NCI-H526 treated with DMSO at 0.1 percent for 48 hours (cell line): ENCODE measurements at places on chromosomes 1 and 21.

DNA sequence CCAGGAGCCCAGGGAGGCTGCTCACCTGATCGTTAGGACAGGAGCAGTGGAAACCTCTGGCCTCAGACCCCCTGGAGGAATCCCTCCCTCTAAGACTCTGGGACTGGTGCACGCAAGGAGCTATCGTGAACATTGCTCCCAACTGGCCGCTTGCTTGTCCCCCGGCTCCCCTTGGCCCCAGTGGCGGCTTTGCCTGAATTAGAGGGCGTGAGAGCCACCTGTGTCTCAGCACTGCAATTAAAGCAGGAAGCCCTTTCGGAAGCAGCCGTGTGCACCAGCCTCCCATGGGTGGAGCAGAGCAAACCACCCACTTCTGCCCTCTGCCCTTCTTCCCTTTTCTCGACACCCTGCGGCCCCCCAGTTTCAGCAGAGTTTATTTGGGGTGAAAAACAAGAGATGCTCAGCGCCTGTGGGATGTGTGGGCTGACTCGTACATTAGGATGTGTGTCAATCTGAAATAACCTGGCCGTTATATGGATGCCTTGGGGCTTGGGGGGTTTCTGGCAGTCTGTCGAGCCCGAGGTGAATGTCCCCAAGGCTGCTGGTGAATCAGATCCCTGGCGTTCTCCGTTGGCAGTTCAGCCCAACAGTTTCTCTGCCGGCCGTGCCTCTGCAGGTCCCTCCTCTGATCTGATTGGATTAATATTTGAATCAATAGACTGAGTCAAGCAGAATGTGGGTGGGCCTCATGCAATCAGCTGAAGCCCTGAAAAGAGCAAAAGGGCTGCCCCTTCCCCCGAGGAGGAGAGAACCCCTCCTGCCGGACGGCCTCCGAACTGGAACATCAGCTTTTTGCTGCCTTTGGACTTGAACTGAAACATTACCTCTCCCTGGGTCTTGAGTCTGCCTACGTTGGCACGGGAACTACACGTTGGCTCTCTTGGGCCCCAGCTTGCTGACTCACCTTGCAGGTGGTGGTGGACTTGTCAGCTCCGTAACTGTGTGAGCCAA lies 7.3 kb upstream of the UMODL1 start:
- DNase-seq, result peak; percentile 11

- no peak for DNase-seq
Observed at GRCh38 chr1:78619446-78619802, 824 bp upstream of the IFI44L start.

GRCh38 chr1:43541721-43542401 lies 11.2 kb downstream of the PTPRF start:
- no peak for DNase-seq

GRCh38 chr21:44299085-44299457 lies 782 bp upstream of the PFKL start:
- DNase-seq, result no peak

DNA sequence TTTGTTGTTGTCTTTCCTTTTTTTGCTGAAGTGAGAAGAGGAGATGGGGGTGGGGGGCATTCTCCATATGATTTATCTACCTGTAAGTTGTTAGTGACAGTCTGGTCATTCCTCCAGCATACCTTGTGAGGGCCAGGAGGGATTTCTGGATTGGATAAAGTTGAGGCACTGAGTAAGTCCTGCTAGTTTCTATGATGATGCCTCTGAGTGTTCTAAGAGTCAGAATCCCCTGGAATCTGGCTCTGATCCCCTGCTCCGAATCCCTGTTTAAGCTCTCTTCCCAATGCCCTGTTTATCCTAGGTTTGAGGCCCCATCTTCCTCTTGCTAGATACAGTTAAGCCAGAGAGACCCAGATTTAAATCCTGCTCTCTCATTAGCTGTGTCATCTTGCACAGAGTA lies 83.2 kb upstream of the HOOK1 start:
- DNase-seq, result no peak

- DNase-seq, result no peak
Observed at GRCh38 chr21:17613242-17613676, 558 bp upstream of the BTG3 start.

DNA sequence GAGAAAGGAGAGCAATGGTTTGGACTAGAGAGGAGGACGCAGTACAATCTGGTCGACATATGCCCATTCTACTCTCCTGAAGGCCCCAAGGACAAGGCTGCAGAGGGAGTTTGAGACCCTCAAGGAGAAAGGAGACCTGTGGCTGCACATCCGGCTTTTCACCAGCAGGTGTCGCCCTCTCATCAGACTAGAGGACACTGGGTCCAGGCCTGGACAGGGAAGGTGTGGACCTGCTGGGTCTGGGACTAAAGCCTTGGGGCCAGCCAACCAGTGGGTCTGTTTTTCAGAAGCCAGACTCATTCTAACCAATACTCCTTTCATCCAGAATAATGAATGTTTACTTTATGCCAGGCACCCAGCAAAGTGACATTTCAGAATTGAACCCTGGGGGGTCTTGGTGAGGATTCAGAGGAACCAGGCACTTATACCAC lies 5.0 kb downstream of the SRARP start:
- DNase-seq, result peak; percentile 25

DNA sequence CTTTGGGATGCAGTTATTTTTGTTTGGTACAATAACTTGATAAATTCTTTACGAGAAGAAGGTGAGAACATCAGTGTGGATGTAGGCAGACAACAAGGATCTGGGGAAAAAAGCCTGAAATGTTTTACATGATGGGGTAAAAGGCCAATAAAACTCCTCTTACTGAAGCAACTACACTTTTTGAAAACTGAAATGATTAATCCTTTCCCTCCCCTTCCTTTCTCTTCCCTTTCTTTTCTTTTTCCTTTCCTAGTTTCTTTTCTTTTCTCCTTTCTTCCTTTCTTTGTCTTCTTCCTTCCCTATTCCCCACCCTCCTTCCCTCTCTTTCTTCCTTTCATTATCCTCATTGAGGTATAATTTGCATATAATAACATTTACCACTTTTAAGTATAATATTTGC lies 24.6 kb downstream of the F5 start:
- no peak for DNase-seq

GRCh38 chr1:25766721-25767436 lies 33.1 kb upstream of the SELENON start:
- no peak for DNase-seq

DNA sequence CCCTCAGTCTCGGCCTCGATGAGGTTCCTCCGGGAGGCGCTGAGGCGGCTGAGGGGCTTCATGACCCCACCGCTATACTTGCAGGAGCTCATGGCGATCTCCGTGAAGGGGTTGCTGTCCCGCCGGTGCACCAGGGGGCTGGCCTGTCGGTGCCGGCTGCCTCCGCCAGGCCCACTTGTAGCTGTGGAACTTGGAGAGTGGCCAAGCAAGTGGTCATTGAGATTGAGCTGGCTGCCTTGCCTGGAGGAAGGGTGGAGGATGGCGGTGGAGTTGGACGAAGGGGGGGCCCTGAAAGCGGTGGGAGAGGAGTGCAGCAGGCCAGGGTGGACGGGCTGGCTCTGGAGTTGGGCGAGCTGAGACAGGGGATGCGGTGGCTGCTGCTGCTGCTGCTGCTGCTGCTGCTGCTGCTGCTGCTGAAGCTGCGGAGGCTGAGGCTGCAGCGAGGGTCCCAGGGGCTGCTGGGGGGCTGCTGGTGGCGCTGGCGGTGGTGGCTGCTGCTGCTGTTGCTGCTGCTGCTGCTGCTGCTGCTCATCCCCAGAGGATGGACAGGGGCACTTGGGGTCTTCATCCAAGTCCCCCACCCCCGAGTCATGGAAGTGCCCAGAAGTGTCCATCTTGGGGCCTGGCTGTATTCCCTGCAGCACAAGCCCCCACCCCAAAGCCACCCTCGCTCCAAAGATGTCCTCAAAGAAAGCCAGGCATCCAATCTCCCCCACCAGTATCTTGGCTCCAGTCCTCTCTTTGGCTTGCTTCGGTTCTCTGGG lies 548 bp downstream of the KCNN3 start:
- no peak for DNase-seq

DNA sequence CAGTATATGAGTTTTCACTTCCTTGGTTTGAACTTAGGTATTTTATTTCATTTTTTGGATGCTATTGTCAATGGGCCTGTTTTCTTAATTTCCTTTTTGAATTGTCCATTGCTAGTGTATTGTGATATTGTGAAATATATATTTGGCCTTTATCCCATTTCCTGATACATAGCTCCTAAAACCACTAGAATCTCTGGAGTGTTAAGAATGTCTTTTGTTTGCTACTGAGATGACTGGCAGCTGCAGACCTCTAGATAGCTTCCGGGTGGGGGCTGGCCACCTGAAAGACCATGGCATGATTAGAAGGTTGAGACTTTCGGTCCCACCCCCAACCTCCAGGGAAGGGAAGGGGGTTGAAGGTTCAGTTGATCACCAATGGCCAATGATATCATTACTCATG lies 245.4 kb downstream of the KCNJ6 start:
- DNase-seq, result no peak

DNA sequence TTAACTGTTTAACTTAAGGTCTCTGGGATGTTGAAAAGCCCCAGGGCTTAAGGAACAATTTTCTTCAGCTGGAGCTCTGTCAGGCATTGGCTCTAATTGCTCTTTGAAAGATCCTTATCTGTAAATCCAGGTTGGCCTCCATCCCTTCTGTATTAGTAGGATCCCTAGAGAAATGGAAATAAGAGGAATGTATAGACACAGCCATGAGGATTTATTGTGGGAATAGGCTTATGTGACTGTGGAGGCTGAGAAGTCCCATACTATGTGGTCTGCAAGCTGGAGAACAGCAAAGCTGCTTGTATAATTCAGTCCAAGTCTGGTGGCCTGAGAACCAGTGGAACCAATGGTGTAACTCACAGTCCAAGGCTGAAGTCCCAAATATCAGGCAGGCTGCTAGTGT lies 47.6 kb upstream of the VAV3 start:
- DNase-seq, result no peak

- DNase-seq, result no peak
Observed at GRCh38 chr1:93757256-93758036, 75.8 kb upstream of the BCAR3 start.

GRCh38 chr1:211579440-211580302 lies 710 bp upstream of the SLC30A1 start:
- peak; percentile 66 for DNase-seq

- DNase-seq, result no peak
Observed at GRCh38 chr1:24427545-24427862, 11.9 kb downstream of the NIPAL3 start.

DNA sequence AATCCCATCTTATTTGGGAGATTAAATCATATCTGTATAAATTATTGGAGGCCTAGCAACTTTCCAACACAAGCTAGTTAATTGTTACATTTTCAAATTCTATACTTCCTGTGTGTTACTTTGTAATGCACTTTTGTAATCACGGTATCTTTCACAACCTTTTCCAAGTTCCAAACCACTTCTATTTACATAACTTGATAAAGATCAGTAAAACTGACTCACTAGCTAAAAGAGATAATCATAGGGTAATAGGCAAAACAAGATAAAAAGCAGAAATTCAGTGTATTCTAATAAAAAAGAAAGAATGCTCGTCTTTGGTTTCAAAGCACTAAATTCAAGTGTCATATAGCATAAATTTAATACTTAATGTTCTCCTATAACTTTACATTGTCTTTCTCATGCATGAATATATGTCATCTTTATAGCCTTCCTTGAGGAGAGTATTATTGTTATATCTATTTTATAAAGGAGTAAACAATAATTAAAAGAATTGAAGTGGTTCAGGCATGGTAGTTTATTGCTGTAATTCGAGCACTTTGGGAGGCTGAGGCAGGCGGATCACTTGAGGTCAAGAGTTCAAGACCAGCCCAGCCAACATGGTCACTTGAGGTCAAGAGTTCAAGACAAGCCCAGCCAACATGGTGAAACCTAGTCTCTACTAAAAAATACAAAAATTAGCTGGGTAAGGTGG lies 66.4 kb downstream of the RGS13 start:
- DNase-seq, result no peak

GRCh38 chr1:173134029-173134428 lies 73.1 kb downstream of the TNFSF4 start:
- peak; percentile 98 for DNase-seq

GRCh38 chr1:225228871-225229303 lies 199.0 kb downstream of the LBR start:
- DNase-seq, result no peak

- no peak for DNase-seq
Observed at GRCh38 chr1:6614019-6614928, 743 bp downstream of the PHF13 start.

GRCh38 chr1:2506007-2506860 lies 20.2 kb downstream of the PANK4 start:
- DNase-seq, result no peak

DNA sequence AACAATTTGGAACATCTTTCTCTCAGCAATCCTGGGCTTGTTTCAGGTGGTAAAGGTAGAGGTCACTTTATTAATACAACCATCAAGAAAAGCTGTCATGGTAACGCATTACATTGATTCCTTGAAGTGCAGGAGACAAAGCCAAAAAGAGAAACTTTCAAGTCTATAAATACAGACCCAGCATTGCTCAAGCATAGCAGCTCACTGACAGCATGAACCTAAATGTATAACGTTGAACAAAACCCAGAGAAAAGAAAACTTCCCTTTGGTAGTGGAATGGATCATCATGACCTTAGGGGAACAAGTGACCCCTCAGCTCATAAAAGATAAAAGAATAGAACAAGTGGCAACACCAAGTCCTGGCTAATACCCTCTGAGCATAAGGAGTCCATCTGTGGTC lies 332.2 kb downstream of the NTNG1 start:
- DNase-seq, result no peak

- DNase-seq, result no peak
Observed at GRCh38 chr1:201090541-201090940, 21.7 kb downstream of the CACNA1S start.

DNA sequence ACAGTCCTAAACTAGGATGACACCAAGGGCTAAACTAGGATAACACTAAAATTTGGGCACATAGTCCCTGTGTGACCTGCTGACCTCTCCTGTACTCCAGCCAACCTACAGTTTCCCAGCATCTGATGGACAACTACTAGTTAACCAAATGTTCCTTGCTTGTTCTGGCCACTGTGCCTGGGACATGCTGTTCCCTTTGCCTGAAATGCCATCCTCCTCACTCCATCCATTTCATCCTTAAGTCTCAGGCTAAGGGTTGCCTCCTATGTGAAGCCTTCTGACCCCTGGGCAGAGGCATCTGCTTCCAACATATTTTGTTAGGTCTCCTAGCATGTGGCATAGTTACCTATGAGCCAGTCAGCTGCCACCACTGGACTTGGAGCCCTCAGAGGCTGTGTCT lies 204.9 kb upstream of the JUN start:
- DNase-seq, result no peak

DNA sequence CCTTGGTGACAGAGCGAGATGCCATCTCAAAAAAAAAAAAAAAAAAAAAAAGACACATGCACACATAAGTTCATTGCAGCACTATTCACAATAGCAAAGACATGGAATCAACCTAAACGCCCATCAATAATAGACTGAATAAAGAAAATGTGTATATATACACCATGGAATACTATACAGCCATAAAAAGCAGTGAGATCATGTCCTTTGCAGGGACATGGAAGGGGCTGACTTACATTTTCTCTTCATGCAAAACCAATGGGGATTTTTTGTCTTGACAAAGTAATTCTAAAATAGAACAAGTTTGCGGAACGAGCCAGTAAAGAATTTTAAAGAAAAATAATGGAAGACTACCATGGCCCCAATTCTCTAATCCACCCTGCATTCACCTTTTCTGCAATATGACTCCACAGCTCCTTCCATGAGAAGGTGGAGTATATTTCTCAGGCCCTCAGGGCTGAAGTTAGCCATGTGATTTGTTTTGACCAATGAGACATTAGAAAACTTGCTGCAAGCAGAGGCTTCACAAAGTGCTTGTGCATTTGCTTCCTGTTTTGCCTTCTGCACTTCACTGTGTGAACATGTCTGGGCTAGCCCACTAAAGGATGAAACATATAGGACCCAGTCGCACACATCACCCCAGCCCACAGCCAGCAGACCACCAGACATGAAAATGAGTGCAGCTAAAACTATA lies 78.8 kb upstream of the NR5A2 start:
- DNase-seq, result no peak
